ENCODE measurements at places on chromosomes 6 and 20.

DNA sequence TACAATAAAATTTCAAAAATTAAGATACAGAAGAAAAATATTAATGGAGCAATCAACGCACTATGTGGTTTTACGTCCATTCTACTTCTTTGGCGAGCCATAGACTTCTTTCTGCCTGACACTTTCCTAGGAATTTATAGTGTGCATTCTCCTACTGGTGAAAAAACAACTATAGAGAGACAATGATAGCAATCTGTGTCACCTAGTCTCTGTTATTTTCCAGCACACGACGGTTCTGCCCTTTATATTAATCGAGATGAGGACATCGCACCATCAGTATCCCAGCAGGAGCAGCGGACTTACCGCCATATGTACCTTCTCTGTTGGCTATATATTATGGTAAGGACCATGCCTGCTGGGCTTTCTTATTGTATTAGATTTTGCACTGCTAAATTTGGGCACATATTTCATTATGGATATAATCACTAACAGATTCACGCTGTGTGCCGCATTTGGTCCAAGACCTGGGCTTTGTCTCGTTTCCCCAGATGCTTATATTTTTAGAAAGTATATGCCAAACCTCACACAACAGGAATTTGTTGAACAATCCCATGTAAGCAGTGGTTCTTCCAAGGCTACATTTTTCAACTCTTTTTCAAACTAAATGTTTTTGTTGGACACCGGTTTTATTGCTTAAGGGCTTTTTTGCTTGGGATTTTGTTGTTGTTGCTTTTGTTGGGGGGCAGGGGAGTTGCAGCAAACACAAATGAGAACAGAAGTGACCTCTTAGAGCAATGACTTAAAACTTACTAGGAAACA is 166.4 kb downstream of the ADAT2 start:
- DNase-seq = no peak

DNA sequence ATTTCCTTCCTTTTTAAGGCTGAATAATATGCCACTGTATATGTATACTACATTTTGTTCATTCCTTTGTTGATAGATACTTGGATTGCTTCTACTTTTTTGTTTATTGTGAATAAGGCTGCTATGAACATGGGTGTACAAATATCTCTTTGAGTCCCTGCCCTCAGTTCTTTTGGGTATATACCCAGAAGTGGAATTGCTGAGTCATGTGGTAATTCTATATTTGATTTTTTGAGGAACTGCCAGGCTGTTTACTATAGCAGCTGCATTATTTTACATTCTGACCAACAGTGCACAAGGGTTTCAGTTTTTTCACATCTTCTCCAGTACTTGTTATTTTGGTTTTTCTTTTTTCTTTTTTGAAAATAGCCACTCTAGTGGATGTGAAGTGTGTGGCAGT is 34.1 kb downstream of the CDS2 start:
- DNase-seq = no peak

DNA sequence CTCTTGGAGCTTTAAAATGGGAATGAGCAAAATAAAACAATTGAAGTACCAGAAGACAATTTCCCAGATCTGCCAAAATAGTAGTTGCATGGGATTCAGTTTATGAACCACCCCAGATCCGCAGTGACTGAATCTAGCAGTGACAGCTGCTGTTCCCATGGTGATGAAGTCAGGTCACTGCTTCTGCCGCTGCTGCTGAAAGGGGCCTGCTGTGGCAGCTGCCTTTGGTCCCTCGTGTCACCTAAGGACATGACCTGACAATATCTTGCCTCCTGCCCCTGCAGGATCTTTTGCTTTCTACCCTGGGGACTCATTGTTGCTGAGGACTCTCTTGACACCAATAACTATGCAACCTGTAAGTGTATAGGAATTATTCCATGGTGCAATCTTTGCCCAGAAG is 34.3 kb upstream of the OGFRL1 start:
- DNase-seq = no peak

GRCh38 chr6:134502614-134503549 is 185.0 kb upstream of the SGK1 start:
- DNase-seq = no peak

- DNase-seq = no peak
These were observed 67.9 kb upstream of the E2F3 start for GRCh38 chr6:20333721-20334269.

DNA sequence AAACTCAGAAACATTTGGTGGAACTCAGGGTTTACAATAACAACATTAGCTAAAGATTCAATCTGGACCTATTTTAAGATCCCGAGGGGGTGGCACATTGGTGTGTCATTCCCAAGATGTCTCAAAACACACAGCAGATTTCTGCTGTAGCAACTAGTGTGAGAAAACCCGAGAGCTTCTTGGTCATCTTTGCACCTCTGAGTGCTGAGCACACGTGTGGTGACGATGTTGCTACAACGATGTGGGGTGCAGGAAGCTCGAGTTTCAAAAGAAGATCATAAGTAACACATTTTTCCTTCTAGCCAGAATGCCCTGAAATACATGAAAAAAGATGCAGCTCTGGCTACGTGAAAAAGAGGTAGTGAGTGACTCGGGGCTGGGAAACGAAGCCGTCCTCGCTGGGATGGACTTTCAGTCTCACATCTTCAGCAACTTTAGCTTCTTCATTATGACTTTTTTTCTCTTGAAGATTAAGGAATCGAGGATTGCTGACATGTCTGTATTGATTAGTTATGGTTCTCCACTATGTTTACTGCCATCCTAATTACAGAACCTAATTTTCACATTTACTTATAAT is 1.5 kb downstream of the RAMACL start:
- DNase-seq = no peak

DNA sequence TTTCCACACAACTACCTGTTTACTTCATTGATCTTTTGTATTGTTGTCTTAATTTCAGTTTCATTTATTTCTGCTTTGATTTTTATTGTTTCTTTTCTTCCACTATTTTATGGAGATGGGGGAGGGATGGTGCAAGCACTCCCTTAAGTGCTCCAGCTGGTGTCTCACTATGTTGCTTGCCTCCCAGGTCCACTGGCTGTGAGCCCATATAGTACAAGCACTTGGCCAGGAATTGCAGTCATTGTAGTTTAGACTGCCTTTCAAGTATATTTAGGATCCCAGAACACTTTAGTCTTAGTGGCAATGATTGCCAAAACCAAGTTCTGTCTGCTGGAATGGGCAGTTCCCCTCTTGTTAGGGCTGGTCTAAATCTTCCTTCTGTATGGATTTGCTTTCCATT is 34.9 kb upstream of the MAN1A1 start:
- peak; percentile 31 for DNase-seq

DNA sequence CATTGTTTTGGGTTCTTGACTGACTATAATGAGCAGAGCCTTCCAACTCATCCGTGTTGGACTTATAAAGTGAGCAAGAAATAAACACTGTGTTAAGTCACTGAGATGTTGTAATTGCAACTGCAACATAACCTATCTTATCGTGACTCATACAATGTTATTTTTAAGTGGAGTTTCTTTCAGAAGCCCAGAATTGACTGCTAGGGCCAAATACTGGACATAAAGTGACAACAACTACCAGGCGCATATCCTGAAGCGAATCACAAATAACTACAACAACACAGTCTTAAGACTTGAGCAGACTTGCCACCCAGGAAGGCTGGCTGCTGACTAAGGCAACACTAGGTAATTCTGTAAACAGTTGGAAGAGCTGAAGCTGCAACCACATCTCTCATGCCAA is 326.6 kb downstream of the COL12A1 start:
- peak; percentile 95 for DNase-seq

DNA sequence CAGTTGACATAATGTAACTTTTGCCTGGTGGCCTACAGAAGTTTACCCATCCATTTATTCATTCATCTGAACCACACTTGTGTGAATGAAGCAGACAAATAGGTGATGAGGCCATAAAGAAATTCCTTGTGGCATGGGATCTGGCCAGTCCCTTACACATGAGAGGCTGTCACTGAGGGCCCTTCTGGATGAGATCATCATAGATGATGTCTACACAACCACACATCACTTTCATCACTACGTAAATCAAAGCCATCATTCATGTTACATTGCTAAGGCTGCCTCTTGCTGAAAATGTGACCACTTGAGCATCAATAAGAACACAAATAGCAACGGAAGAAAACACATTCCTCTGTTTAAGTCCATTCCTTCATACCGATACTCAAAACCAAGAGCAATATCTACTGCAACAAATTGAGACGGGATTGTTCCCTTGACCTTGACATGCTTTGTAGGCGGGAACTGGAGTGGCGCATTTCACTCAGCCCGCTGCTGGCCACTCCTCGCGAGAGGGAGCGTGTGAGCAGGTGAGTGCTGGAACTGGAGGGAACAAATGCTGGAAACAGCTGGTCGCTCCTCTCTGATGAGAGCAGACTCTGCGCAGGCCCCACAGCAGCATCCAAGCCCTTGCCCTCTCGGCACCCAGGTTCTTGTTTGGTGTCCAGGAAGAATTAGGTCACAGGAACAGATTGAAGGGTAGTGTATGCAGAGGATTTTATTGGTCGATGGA is 49.3 kb downstream of the FAM50B start:
- DNase-seq = no peak

DNA sequence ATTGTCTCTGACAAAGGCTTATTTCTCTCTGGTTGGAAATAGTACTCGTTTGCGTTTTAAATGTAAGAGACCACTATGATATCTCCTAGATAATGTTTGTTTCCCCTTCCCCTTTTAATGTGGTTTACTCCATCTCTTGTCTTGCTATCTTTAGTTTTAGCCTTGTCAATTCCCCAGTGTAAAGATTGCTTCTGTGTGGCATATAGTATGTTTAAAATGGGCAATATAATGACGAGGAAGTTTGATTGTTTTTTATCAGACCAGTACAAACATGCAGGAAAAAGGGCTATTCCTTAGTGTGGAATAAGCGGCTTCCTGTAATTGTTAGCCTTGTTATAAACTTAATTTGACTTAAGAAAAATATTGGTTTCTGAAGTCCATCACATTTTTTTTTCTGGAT is 3.1 kb downstream of the QKI start:
- no peak for DNase-seq

GRCh38 chr6:124694139-124694705 is 268.0 kb upstream of the RNF217 start:
- DNase-seq = no peak

DNA sequence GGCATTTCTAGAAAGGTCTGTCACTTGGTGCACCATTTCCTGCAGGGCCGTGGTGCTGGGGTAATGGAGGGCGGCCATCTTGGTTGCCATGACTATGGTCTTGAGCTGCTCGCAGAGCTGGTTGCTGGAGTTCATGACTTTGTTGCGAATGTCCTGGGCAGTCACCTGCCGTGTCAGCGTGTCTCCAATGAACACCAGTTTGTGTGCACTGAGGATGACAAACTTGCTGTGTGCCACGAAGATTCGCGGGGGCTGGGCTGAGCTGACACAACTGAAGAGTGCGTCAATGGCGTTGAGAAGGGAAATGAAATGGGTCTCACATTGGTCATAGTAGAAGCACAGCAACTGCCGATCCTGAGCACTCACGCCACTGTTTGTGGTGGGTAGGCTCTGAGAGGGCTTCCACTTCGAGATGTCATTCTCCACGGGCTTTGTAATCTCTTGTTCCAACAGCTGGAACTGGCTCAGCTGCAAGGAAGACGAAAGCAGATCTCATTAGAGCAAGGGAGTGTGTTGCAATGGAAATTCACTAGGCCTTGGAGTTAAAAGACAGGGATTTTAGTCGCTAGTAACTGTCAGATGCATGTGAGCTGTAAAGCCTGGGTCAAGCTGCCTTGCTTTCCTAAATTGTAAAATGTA is 47.1 kb downstream of the NEDD9 start:
- no peak for DNase-seq

DNA sequence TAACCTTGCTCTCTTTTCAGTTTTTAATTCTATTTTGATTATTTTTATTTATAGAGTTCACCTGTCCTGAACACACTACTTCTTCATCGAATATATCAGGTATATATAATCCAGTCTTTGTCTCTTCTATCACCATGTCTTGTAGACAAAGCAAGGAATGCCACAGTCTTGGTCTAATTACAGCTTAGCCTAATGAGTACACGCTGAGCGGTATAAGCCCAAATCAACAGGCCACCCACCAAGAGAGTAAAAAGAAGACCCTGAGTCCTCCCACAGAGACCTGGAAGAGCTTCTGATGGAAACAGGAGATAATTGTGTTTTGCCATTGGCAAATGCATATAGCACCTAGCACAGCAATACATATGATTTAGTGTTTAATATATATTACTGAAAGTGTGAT is 68.7 kb upstream of the TCF21 start:
- DNase-seq = no peak

GRCh38 chr6:118736440-118736839 is 85.0 kb upstream of the CEP85L start:
- no peak for DNase-seq

- DNase-seq = no peak
These were observed 186.9 kb upstream of the SLC24A3 start for GRCh38 chr20:19025430-19026120.

DNA sequence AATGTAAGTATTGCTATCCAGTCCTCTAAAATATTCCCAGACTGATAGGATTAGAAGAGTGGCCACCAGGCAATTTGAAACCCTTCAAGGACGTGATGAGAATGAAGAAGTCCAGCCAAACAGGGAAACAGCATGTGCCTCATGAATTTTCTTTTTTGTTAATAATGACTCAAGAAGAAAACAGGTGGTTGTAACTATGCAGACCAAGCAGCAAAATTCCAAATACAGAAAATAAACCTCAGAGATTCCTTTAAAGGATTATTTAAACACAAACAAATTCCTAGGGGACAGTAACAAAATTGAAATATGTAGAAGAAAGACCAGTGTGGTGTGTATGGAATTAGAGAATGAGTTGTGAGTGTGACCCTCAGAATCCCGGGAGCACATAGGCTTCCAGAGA is 239.2 kb downstream of the KCNQ5 start:
- peak; percentile 48 for DNase-seq

DNA sequence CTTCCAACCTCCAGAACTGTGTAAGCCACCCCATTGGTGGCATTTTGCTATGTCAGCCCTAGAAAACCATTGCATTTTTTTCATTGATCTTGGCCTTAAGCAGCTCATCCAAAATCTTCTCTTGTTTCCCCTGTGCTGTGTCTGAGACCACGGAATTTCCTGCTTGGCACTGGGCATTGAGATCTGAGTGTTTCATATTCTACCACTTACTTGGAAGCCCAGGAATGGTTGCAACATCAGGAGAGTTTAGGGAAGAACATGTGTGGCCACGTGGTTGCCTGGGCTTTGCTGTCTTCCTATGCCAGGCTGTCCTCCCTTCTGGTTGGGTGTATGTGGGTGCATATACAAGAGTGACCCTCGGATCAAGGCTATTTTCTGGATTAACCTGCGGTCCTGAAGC is 139.3 kb upstream of the PMEPA1 start:
- DNase-seq = peak; percentile 54

DNA sequence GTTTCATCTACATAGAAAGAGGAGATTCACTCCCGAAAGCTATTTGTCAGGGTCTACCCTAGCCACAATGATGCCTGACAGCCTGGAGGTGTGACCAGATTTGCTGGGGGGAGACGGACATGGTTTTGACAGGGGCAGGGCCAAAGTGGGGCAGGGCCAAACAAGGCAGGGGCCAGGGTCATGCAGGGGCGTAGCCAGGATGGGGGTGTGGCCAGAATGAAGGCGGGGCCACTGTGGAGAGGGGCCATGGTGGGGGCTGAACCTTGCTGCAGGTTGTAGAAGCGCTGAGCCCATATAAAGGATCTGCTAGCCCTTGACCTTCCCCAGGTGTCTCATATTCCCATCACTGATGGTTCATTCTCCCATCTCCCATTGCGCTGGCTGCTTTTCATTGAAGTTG is 184.1 kb upstream of the SULF2 start:
- no peak for DNase-seq

Data from fibroblast of lung (primary cell).